ENCODE measurements at places on chromosomes 1 and 21.

DNA sequence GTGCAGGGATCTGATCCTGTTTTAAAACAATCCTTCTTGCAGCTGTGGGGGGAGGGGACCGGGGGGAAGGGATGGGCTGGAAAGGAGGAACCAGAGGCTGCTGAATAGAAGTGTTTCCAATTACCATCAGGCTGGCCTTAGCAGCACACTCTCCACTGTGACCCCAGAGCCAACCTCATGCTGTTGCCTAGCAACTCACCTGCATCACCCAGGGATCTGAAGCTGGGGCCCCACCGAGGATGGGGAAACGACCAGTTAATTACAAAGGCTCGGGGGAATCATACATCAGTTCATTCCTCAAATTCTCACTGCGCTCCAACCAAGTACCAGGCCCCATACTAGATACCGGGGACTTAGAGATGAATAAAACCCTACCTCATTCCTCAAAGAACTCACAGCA lies 11.9 kb upstream of the GPX7 start:
- DNase-seq: no peak

GRCh38 chr1:239765163-239765562 lies 326.5 kb upstream of the FMN2 start:
- DNase-seq: no peak

DNA sequence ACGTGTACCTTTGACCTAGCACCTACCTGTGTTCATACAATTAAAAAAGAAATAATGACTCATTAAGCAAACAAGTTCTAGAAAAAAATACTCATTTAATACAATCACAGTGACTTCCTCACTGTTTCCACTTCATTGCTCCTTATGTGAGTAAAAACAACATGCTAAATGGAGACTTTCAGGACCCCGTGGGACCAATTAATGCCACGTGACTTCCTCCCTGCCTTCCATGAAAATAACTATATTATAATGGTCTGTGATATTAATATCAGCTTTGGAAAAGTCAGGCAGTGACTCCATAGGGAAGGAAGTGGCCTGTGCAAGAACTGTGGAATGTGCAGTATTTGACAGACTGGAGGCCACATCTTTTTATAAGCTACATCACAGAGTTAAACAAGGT lies 337.8 kb downstream of the HLX start:
- DNase-seq: no peak

DNA sequence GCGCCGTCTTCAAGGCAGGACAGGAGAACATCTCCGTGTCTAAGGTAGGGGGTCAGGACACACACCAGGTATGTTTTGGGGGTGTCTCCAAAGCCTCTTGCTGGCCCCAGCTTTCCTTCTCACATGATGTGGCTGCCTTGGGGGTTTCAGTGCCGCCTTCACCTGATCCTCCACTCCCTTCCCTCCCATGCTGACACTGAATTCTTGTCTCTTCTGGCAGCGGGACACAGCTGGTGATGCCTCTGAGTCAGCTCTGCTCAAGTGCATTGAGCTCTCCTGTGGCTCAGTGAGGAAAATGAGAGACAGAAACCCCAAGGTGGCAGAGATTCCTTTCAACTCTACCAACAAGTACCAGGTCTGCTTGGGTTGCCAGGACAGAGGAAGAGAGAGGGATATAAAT lies 13.5 kb downstream of the ATP1A2 start:
- DNase-seq: no peak

DNA sequence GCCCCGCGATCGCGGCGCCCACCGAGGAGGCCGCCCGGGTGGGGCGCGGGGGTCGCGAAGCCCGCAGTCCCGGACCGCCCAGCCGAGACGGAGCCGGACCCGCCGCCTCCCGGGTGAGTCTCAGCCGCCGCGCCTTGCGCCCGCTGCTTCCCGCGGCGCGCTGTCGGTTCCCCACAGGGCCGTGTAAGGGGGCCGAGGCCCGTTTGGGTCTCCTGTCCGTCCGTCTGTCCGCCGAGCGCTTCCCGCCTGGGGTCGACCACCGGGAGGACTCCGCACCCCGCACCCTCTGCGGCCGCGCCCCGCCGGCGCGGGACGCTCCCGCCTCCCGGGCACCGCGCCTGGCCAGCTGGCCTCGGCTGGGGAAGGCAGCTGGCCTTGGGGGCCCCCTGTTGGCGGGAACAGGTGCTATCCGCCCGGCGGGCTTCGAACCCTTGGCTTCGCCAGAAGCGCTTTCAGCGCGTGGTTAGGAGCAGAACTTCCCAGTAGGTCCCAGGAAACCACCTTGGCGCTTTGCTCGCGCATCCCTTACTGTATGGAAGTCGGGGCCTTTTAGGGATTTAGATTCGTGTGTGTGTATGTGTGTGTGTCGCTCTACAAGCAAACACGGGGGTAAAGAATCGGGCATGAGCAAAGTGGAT lies 414 bp downstream of the TMEM51 start:
- no peak for DNase-seq

DNA sequence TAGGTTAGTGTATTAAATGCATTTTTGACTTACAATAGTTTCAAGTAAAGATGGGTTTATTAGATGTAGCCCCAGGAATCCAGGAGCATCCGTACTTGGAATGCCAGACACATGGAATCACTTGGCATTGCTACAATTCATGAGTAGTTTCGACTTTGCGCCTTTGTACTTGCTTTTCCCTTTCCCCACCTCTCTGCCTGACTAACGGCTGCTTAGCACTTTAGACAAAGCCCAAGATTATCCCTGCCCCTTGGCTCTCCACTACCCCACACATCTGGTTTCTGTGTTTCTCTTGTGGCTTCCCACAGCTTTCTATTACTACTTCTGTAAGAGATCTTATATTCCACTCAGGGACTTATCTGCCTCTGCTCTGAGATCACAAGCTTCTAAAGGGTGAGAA lies 397.7 kb upstream of the POU3F1 start:
- peak; percentile 88 for DNase-seq

- peak; percentile 63 for DNase-seq
Measured at GRCh38 chr1:26733982-26734381, 38.2 kb downstream of the ARID1A start.

GRCh38 chr1:173648880-173649605 lies 13.9 kb downstream of the TEX50 start:
- no peak for DNase-seq

DNA sequence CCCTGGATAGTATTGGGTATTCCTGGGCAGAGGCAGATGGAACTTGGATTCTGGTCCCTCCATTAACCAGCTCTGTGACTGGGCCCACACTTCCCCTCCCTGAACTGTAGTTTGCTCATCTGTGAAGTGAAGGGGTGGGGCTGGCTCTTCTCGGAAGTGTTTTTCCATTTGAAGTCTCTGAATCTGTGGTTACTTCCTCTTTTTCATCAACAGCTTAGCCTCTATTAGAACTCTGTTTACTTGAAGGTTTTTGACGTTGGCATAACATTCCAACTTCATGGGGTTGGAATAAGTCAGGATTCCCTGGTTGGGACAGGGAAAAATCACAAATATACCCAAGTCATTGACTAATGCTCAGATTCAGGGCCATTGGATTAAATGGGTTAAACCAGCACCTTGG lies 3.6 kb downstream of the KIAA0040 start:
- DNase-seq: no peak

DNA sequence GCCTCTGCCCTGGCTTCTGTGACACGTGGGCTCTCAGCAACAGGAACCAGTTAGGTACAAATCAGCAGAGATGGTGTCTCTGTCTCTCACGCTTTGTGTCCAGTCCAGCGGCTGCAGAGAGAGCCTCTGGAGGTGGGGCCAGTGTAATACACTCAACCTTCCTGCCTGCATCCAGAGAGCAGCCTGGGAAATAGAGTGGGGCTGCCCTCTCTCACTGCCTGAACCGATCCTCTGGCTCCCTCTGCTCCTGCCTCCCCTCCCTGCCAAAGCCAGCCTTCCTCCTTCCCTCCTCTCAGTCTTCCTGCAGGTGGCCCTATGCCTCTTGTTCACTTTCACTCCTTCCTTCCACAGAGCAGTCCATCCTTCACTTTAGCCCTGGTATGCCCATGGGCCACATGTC lies at the start of gene ZNF648:
ZNF648 (minus strand) TSS at position 119 of the 400 bp plus-strand sequence. CDS start 3,702 bp downstream, outside the sequence.
- no peak for DNase-seq

- DNase-seq: no peak
Measured at GRCh38 chr1:218611916-218612585, 266.9 kb downstream of the TGFB2 start.

DNA sequence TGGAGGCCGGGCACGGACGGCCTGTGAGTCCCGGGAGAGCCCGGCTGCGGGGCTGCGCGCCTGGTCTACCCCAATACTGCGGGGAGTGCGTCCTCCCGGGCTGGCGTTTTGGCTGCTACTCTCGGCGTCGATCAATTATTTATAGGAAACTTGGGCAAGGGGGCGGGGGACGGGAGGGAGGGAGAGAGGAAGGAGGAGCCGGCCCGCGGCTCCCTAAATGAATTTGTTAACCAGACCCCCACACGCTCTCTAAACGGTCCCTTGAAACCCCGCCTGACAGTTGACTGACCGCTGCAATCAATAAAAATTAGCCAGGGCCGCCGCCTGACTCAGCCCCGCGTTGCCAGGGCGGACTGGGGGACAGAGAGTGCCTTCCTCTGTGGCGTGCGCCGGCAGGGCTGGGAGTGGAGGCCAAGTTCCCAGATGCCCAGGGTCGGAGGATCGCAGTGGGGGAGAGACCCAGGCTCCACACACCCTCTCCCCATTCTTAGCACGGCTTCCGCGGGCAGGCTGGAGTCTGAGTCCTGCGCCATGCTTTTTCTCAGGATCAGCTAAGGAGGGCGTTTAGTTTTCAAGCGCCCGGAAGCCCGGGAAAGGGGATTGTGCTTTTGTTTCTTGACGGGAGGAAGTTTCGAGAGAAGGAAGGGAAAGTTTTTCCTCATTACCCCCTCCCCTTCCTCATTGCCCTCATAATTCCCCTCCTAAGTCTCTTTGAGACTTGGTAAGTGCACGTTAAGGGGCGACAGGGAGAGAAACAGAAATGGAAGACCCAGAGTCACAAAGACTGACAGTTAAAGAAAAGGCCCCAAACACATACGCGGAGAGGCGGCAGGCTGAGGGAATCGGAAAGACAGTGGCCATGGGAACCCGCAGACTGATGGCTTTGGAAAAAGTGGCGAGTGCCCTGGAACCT lies 6.2 kb downstream of the PAX7 start:
- no peak for DNase-seq

DNA sequence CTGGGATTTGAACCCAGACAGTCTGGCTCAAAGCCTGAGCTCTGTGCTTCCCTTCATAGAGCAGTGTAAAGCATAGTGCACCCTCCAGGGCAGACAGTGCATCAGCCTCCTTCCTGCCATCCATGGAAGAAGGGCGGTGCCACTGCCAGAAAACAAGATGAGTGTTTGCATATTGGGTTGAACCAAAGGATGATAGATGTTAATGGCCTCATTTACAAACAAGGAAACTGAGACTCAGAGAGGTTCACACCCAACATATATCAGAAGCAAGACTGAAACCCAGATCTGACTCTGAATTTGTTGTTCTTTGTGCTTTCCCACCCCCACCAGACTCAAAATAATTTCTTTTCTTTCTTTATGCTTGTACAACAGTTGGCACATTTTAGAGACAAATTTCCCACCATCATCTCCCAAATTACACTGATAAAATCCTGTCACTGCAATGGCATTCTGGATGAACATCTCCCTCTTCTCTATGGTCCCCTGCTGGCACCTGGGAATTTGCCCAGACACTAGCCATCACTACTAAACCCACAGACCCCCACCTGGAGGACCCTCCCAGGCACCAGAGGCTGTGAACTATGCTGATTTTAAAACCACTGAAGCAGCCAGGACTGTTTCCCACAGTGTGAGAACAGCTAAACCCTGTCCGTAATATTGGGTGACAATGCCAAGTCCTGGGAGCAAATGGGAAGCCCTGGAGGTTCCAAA lies 45.4 kb upstream of the MPZL1 start:
- no peak for DNase-seq

DNA sequence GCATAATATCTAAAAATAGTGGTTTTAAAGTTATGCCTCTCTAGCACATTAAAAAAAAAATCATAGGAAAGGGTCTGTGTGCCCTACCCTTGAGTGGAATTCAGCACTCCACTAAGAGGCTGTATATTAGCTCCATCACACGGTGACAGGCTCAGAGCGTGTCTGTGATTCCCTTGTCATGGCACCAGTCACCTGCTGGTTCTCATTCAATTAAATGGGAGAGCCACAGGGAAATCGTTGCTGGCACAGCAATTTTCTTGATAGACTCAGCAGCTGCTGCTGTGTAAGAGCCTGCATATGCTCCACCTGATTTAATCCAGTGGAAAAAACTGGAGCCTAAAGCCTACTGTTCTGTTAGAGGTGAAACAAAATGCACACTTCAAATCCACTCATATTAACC lies 9.5 kb downstream of the ATP6V1G3 start:
- no peak for DNase-seq

DNA sequence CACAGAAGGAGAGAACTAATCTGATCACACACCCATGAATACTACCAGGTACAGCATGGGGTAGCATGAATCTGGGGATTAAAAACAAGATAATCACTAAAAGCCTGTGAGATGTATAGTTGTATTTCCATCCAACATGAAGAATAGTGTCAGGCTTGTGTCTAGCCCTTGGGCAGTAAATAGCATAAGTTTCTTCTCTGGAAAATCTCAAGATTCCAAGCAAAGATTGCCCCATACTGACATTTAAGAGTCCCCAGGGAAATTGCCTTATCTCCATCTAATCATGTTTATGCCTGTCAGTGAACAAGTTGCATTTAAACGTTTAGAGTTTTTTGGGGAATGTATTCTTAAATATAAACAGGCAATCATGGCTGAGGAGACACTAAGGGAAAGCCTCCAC lies 109.2 kb upstream of the SERTAD4 start:
- no peak for DNase-seq

DNA sequence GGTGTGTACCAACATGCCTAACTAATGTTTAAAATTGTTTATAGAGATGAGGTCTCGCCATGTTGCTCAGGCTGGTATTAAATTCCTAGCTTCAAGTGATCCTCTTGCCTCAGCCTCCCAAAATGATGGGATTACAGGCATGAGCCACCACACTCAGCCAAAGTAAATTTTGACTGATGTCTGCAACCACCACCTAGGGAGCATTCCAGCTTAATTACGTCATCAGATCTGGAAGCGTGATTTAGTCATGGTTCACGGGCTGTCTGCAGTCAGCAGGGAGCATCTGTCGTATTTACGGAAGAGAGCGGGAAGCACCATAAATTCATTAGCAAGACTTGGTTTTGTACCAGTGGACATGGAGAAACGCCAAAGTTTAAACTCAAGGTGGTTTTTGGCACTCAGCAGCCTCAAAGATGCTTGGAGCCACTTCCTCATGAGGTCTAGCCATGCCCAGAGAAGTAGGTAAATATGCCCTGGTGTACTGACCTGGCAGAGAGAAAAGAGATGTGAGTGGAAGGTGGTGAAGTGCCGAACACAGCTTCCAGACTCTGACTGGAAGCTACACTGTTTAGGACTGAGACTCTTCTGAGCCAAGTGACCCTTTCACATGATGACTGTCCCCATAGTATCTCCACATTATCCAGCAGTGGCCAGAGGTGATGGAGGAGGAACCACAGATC lies 60.8 kb upstream of the SLC35F3 start:
- peak; percentile 20 for DNase-seq

DNA sequence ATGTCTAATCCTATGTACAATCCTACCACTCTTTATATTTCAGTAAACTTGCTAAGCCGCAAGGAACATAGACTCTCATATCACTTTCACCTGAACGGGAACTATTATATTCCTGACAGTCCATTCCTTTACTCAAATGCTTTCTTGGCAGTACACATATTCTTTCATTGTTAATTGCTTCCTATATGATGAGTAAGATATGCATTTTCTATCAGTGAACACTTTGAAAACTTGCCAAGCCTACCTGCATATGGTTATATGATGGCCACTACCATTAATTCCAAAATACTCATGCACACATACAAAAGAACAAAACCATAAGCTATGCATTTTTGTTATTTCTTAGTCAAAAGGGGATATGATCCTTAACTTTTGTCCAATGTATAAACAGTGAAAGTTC lies 341.5 kb downstream of the VAV3 start:
- DNase-seq: no peak

- no peak for DNase-seq
Measured at GRCh38 chr21:45162809-45163208, 88.4 kb downstream of the ADARB1 start.

All from fibroblast of skin of left quadriceps (primary cell).